ENCODE measurements at places on chromosomes 2 and 18.

- DNase-seq, result no peak
Measured at GRCh38 chr2:241108271-241109209, 6.5 kb upstream of the MTERF4 start.

DNA sequence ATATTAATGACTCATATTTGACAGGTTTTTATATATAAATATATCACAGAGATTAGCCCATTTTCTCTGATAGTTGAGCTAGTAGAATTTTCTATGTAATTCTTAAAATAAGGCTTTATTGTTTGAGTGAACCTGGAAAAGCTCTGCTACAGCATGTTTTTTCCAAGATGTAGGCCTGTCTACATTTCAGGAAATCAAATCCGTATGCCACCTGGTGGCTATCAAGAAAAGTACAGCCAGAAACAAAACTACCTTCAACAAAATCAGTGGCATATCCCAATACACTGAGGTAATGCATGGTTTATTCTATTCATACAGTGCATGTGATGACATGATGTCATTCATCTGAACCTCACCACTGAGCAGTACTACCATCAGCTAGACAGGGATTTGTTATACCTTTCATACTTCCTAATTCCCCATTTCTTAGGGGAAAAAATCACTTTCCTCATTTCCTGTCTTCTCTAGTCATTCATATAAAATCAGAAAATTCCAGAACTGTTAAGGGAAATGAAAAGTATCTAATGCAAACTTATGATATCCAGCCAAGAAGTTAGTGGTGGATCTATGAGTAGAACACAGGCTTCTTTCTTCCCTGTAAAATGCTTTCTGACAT is 310.4 kb upstream of the SYT4 start:
- DNase-seq, result peak; percentile 44

DNA sequence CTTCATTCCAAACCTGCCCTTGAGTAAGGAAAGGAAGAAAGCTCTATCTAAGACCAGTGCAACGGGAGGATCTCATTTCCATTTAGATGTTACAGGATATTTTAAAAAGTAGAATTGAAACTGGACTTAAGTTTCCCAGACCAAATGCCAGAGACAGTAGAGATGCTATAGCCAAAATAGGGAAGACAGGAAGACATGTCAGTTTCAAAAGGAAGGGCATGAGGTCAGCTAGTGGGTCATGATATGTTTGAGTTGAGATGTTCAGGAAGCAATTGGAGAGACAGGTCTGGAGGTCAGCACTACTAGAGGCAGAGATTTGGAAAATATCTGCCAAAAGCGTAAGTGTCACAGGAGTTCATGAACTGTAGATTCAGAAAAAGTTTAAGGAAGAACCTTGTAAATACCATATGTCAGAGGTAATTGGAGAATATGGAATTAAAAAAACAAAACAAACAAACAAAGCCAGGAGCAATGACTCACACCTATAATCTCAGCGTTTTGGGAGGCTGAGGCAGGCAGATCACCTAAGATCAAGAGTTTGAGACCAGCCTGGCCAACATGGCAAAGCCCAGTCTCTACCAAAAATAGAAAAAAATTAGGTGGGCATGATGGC is 50.8 kb downstream of the EPHA4 start:
- DNase-seq, result no peak

DNA sequence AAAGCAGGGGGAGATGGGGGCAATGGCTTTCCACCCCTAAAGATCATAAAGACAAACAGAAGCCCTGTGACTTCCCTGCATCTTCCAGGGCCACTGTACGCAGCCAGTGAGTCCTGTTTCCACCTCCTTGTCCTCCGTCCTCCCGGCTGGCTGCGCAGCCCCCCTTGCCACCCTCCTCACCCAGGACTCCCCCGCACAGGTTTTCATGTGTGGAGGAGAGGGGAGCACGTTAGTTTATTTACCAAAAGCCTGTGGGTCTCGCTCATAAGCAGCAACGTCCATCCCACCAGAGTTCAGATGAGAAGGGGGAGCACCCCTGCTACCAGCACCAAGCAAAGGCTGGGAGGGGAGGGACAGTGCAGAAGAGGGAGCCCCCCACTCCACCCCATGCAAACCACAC is 11.7 kb downstream of the CYP26B1 start:
- no peak for DNase-seq

- no peak for DNase-seq
Measured at GRCh38 chr2:147913701-147914480, 69.1 kb downstream of the ACVR2A start.

DNA sequence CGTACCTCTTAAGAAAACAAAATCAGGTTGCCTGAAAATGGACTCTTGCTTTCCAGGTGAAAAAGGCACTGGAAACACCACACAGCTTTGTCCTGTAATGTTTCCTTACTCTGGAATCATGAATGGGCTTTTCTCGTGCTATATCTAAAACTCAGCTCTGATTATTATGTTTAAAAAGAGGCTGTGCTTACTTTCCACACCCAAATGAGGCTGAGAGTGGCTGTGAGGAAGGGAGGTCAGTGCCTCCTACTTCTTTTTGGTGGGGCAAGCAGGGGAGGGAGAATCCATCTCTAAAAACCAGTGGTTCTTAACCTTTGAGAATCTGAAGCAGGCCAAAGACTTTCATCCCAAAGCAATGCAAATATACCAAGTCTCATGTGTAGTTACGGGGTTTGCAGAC is 148.6 kb downstream of the FAM210A start:
- no peak for DNase-seq

- DNase-seq, result no peak
Measured at GRCh38 chr18:12976305-12976704, 14.9 kb upstream of the CEP192 start.

DNA sequence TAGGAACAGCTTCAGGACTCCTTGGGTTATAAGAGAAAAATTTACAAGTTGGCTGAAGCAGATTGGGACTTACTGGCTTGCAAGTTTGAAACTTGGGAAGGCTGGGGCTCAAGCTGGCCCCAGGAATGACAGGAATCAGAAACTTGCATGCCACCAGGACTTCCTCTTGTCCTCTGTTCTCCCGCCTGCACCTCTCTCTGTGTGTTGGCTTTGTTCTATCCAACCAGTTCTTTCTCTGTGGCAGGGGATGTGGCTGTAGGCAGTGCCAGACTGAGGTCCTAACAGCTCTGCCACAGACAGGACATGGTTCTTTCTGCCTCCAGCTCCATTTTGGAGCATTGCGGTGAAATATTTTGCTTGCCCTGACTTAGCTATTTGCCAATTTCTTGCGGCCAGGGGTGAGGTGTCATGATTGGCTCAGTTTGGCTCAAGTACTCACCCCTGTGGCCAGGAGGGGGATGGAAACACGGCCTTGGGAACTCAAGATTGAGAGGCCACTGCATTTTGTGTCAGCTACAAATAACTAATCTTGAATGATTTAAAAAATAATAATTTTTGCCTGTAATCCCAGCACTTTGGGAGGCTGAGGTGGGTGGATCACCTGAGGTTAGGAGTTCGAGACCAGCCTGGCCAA is 48.9 kb downstream of the MEP1B start:
- DNase-seq, result no peak

GRCh38 chr2:111664275-111664850 is 219.6 kb downstream of the ANAPC1 start:
- DNase-seq, result no peak

DNA sequence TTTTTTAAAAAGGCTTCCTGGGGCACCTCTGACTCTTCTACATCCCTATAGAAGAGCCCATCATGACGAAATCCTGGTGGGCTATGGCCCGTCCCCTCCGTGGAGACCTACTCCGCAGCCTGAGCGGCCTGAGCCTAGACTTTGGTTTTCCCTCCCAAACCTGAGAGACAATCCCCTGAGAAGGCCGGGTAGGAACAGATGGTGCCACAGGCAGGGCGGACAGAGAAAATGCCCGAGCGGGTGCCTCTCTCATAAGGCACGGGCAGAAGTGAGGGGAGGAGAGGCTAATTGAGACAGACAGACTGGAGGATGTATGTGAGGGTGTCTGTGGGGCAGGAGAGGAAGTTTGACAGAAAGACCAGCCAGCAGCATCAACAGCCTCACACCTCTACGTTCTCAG is 20.2 kb upstream of the SFXN5 start:
- no peak for DNase-seq

- DNase-seq, result no peak
Measured at GRCh38 chr2:227267410-227268115, 57.5 kb upstream of the MFF start.

DNA sequence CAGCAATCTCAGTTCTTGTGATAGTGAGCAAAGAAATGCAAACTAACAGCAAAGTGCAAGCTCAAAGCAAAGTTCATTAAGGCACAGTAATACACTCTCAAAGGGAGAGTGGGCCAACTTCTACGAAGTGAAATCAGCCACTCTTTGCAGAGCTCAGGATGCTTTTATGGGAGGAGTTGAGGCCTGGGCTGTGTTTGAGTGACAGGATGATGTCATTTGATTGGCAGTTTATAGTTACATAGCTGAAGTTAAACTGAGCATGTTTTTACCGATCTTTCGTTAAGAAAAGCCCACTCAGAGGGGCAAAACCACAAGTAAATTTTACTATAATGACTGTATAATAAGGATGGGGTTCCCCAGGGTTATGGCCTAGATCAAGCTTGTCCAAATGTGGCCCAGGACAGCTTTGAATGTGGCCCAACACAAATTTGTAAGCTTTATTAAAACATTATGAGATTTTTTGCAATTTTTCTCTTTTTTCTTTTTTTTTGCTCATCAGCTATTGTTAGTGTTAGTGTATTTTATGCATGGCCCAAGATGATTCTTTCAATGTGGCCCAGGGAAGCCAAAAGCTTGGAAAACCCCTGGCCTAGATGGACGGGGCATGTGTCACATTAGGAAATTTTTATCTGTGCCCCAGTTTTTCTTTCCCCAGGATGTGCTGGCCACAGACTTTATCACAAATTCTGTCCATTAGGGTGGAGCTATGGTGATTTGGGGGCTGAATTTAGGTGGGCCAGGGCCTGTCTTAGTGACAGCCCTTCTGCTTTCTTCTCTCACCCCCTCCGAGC is 8.3 kb upstream of the DNAH7 start:
- DNase-seq, result no peak

GRCh38 chr18:55534547-55534946 is 53.4 kb downstream of the TCF4 start:
- peak; percentile 63 for DNase-seq

GRCh38 chr18:76993573-76993972 is 139.0 kb downstream of the MBP start:
- no peak for DNase-seq

GRCh38 chr2:45332567-45332966 is 278.5 kb downstream of the SRBD1 start:
- no peak for DNase-seq

- peak; percentile 65 for DNase-seq
Measured at GRCh38 chr2:122636097-122636496, 880.6 kb downstream of the TSN start.

- no peak for DNase-seq
Measured at GRCh38 chr18:59272221-59272888, 899 bp downstream of the RAX start.

- DNase-seq, result peak; percentile 50
Measured at GRCh38 chr2:187215532-187216240, 232.4 kb downstream of the CALCRL start.

DNA sequence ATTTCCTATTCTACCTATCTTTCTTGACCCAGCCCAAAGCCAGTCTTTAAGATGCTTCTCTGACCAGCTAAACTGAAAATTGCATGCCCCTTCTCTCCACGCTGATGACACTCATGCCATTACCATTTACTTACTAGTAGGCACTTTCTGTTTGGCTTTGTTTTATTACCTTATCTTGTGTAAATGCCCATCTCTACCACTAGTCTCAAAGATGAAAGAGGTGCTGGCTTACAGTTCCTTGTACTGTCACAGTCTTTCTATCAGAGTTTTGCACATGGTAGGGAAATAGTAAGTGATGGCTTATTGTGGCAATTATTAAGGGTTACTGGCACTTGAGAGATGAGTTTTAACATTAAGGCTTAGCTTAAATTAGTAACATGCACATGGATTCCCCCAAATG is 352.1 kb downstream of the RBM43 start:
- DNase-seq, result no peak

- DNase-seq, result no peak
Measured at GRCh38 chr2:210366675-210367080, 51.7 kb upstream of the MYL1 start.

- DNase-seq, result peak; percentile 5
Measured at GRCh38 chr18:43396266-43396665, 119.0 kb upstream of the SYT4 start.

DNA sequence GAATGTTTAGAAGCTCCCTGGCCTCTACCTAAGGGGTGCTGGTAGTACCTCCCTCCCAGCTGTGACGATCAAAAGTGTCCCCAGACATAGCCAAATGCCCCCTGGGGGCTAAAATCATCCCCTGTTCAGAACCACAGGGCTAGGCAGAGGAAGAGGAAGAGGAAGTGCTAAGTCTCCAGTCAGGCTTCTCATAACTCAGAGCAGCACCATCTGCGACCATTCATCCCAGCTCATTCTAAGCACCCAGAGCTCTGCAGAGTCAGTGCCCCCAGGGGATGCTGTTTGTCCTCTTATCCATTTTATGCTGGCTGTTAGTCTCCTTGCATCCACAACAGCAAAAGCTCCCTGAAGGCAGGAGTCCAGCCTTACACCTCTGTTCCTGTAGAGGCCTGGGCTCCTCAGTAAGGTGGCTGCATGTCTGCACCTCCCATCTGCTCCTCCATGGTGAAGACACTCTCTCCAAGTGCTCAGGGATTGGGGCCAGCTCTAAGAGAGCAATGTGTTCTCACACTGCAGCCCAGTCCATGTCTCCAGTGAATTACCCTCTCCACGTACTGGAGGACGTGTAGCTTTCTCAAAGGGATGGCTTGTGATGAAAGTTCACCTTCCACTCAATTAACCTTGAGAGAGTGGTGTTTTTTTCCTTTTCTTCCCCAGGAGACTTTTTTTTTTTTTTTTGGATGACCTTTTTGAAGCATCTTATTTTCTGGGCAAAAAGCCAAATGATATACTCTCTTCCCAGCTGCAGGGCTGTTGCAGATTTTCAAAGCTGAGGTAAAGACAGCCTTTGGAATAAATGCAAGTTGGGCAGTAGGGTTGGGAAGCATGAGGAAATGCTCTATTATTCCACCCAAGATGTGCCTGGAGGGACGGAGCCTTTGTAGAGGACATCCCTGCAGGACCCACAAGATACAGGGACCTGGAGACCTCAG is 158.9 kb upstream of the SLC14A2 start:
- DNase-seq, result no peak

- DNase-seq, result no peak
Measured at GRCh38 chr2:67922080-67922785, 140.6 kb downstream of the C1D start.

GRCh38 chr18:2108591-2108990 is 462.7 kb downstream of the METTL4 start:
- peak; percentile 72 for DNase-seq
